ENCODE measurements at places on chromosomes 6 and 20. TPM values are rescaled to one million over a fixed set of nuclear protein-coding genes. Genes with fewer than 3 reads are reported as not detected.
A peak's percentile ranks its signal among the peaks of the same experiment; 100 is the strongest.

Gene SLC32A1
- not detected for total RNA-seq

DNA sequence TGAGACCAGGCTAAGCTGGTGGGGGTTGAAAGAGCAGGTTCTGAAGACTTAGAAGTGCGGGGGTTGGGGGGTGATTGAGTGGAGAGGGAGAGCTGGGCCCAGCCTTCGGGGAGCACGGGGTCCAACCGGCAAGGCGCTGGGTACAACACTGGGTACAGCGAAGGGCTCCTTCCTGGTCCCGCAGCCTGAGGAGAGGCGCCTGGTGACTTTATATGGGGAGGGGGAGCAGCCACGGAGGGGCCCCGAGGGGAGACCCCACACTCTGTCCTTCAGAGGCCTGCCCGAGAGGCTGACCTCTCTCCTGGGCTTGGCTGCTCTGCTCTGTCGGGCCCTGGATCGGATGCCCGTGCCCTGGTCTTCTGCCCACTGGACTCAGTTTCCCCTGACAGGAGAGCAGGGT, 10.4 kb upstream of the NTSR1 start:
- DNase-seq, result no peak

DNA sequence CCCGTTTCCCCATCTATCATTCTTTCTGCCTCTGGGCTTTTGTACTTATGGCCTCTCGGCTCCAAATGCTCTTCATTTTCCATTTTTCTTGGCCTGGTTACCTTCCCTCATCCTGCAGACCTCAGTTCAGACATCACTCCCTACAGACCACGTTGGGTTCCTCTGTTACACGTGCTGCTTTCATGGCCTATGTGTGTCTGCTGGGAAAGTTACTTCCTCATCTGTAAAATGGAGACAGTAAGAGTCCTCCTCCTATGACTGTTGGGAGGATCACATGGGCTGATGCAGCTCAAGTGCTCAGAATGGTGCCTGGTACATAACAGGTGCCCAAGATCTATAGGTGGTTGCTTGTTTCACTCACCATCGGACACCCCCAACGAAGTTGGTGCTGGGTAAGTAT, 13.5 kb downstream of the KCNK17 start:
- DNase-seq, result no peak

GRCh38 chr6:37314487-37315156, 39.2 kb upstream of the RNF8 start:
- DNase-seq, result peak; percentile 43

All from activated naive CD8-positive, alpha-beta T cell treated with anti-CD3 and anti-CD28 coated beads, Interleukin-2, amount 10 ng/mL, durations not matched to agents 7 days and 5 days (primary cell).